Colonic mucosa (tissue), 4 donors: ENCODE measurements at places on chromosomes 12 and 14. TPM values are rescaled to one million over a fixed set of nuclear protein-coding genes. Genes with fewer than 3 reads are reported as not detected.

SOX5 gene
- 1.6 TPM for total RNA-seq

TAS2R42 gene
- not detected for total RNA-seq

LRP1-AS gene
- not detected for total RNA-seq

CLEC4A gene
- 1.8 TPM for total RNA-seq

GPHB5 gene
- total RNA-seq = not detected

NID2 gene
- total RNA-seq = 18.8 TPM

ATF7IP gene
- 36.2 TPM for total RNA-seq

TAS2R7 gene
- total RNA-seq = not detected

SP1 gene
- total RNA-seq = 96.8 TPM
